Upper lobe of left lung (tissue), 6 donors: ENCODE measurements at places on chromosomes 13 and 19. TPM values are rescaled to one million over a fixed set of nuclear protein-coding genes. Genes with fewer than 3 reads are reported as not detected.

PNMA8B gene
- 2.7 TPM for total RNA-seq

THSD1 gene
- total RNA-seq, result 5.5 TPM

SMIM24 gene
- not detected for total RNA-seq

LRRC4B gene
- total RNA-seq, result 1.0 TPM

CATSPERD gene
- not detected for total RNA-seq

NTF4 gene
- 5.5 TPM for total RNA-seq

ZNF845 gene
- total RNA-seq, result 6.0 TPM

DPF1 gene
- total RNA-seq, result not detected

FLT3 gene
- 1.1 TPM for total RNA-seq

SLC25A15 gene
- total RNA-seq, result 5.8 TPM

SIGLEC11 gene
- 5.0 TPM for total RNA-seq

CASP14 gene
- not detected for total RNA-seq

HIPK4 gene
- total RNA-seq, result 0.34 TPM

NXNL1 gene
- total RNA-seq, result not detected

ZNF549 gene
- total RNA-seq, result 6.0 TPM

TPT1 gene
- 4,143 TPM for total RNA-seq

GPR32 gene
- not detected for total RNA-seq

SELENOV gene
- not detected for total RNA-seq

ENOX1 gene
- 0.46 TPM for total RNA-seq

DIAPH3 gene
- total RNA-seq, result 6.3 TPM

HPN gene
- 52.0 TPM for total RNA-seq

PTPRH gene
- 0.49 TPM for total RNA-seq

PTPRS gene
- 85.6 TPM for total RNA-seq

URAD gene
- total RNA-seq, result not detected

TEX26 gene
- total RNA-seq, result not detected

ZNF728 gene
- total RNA-seq, result 0.47 TPM

PRKCG gene
- not detected for total RNA-seq
